ENCODE measurements at places on chromosomes 4 and X. TPM values are rescaled to one million over a fixed set of nuclear protein-coding genes. Genes with fewer than 3 reads are reported as not detected.

Gene OPRPN
- not detected for total RNA-seq

DNA sequence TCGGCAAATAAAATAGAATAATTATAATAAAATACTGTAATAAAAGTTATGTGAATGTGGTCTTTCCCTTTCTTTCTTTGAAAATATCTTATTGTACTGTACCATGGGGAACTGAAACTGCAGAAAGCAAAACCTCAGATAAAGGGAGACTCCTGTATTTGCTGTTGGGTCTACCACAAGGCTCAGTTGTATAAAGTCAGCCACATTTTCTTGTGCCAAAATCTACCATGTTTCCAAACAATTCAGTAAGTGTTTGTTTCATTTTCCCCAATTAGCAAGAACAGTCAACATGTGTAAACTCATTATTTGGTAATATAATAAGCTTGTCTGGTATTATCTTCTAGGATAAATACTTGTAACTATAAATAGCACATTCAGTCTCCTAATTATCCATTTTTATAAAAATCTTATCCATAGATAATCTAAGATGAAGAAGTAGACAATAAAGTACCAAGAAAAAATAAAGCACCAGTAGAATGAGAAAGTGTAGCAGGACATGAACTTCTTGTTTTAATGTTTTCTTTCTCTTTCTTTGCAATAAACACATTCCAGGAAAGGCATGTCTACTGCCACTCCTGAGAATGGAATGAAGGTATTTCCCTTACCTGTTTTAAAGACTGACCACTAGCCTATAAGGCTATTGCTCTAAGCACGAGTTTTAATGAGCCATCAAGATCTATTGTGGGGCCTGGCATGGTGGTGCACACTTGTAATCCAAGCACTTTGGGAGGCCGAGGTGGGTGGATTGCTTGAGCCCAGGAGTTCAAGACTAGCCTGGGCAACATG, 15.0 kb upstream of the OTUD4 start:
- no peak overlapping the region for H3K4me3 ChIP-seq
- no peak for DNase-seq
- H3K4me1 ChIP-seq = no peaks in the 10 kb centered on the region

DNA sequence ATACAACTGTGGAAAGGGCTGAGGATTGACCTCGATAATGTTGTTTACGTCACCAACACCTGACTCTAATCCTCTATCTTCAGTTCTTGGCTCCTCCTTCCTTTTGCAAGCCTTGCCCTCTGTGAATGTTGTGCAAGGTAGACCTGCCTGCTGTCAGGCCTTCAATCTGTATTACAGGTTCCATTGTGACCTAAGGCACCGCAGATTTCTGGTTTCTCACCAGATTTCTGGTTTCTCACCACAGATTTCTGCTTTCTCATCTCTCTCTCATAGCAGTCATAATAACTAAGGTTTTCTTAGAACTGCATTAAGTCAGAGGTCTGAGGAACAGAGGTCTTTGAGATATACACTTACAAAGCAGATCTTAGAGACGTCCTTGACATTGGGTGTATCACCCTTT, 51.5 kb upstream of the ETNPPL start:
- DNase-seq = no peak
- no peak overlapping the region for H3K27ac ChIP-seq
- peaks cover 7% of the 10 kb centered on the region for H3K27me3 ChIP-seq

Gene CACNA1F
- 0.63 TPM for total RNA-seq

Gene NDP
- not detected for total RNA-seq

DNA sequence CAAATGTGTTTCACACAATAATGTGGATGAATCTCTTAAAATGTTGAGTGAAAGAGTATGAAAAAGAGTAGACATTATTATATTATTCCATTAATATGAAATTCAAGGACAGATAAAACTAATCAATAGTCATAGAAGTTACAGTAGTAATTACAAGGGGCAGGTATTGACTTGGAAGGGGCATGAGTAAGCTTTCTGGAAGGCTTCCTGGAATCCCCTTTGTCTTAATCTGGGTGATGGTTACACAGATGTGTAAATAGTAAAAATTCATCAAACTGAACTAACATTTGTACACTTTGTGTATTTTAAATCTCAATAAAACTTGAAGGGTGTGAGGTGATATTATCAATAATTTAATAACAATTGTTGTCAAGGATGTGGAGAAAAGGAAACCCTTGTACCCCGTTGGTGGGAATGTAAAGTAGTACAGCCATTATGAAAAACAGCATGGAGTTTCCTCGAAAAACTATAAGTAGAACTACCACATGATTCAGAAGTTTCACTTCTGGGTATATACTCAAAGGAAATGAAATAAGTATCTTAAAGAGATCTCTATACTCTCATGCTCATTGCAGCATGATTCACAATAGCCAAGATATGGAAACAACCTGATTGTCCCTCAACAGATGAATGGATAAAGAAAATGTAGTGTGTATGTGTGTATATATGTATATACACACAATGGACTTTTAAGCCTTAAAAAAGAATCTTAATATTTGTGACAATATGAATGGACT, 96.9 kb upstream of the MID1IP1 start:
- no peaks in the 10 kb centered on the region for H3K27me3 ChIP-seq
- H3K4me3 ChIP-seq = no peak overlapping the region
- no peaks in the 10 kb centered on the region for H3K4me1 ChIP-seq
- H3K36me3 ChIP-seq = no peaks in the 10 kb centered on the region
- H3K27ac ChIP-seq = no peak overlapping the region

GRCh38 chr4:154491341-154492271, at the start of gene DCHS2:
DCHS2 (minus strand) TSS chr4:154491799; CDS start chr4:154491355, 444 bp downstream.
- peak within 1 kb of the TSS; percentile 30 for H3K4me3 ChIP-seq
- peaks cover 24% of the 10 kb centered on the region for H3K4me1 ChIP-seq
- H3K36me3 ChIP-seq = no peaks in the 10 kb centered on the region

GRCh38 chr4:60682901-60683300, 517.2 kb upstream of the ADGRL3 start:
- H3K36me3 ChIP-seq = no peaks in the 10 kb centered on the region
- H3K4me1 ChIP-seq = no peaks in the 10 kb centered on the region
- H3K27me3 ChIP-seq = no peaks in the 10 kb centered on the region
- DNase-seq = no peak
- no peak overlapping the region for H3K4me3 ChIP-seq

DNA sequence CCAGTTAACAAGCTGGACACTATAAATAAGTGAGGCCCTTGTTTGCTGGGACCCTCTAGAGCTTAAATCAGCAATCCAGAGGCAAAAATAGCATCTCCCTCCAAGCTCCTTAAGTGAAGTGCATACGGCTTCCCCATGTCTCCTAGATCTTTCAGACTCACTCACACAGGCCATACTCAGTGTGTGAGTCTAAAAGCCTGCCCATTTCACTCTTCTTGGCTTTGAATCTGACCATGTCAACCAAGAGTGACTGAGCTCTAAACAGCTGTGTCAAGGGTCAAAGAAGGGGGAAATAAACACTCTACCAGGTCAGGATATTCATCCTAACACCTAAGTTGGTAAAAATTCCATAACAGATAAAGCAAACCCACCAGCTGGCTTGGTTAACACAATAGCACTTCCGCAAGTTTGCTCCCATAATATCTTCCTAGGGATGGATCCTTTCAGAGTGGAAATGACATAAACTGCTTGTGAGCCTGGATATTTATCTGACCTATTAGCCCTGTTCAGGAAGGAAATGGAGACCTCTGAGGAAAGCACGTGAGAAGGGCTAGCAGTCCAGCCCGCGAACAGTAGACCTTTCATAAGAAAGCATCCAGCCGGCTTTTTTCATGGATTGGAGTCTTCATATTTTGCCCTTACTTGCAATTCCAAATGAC, 65.6 kb downstream of the MID1 start:
- DNase-seq = no peak
- no peaks in the 10 kb centered on the region for H3K36me3 ChIP-seq

DNA sequence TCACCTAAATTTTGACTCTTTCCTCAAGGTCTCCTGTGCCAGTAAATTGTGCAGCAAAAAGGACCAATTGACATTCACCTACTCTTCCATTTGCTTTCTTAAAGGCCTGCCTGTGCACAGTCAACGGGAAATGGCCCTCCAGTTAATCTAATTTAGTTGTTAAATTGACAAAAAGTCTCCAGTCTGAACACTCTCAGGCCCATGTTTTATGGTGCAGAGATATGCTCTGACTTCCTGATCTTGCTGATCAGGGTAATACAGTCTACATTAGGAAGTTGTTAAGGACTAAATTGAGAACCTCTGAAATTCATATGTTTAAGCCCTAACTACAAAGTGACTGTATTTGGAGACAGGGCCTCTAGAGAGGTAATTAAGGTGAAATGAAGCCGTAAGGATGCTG, 133.6 kb upstream of the IL15 start:
- DNase-seq = no peak
- H3K36me3 ChIP-seq = no peaks in the 10 kb centered on the region
- H3K27ac ChIP-seq = no peak overlapping the region
- H3K4me3 ChIP-seq = no peak overlapping the region
- no peaks in the 10 kb centered on the region for H3K4me1 ChIP-seq
- H3K27me3 ChIP-seq = no peaks in the 10 kb centered on the region

GRCh38 chr4:2925496-2925895, 37.7 kb downstream of the NOP14 start:
- H3K36me3 ChIP-seq = peaks cover 74% of the 10 kb centered on the region
- H3K27ac ChIP-seq = no peak overlapping the region
- no peaks in the 10 kb centered on the region for H3K27me3 ChIP-seq
- DNase-seq = peak; percentile 12
- H3K4me3 ChIP-seq = no peak overlapping the region

All from spleen (tissue), 13 donors.